ENCODE measurements at places on chromosomes 7 and 10.

GRCh38 chr10:62813981-62814380 is 2.2 kb downstream of the EGR2 start:
- no peak for DNase-seq

DNA sequence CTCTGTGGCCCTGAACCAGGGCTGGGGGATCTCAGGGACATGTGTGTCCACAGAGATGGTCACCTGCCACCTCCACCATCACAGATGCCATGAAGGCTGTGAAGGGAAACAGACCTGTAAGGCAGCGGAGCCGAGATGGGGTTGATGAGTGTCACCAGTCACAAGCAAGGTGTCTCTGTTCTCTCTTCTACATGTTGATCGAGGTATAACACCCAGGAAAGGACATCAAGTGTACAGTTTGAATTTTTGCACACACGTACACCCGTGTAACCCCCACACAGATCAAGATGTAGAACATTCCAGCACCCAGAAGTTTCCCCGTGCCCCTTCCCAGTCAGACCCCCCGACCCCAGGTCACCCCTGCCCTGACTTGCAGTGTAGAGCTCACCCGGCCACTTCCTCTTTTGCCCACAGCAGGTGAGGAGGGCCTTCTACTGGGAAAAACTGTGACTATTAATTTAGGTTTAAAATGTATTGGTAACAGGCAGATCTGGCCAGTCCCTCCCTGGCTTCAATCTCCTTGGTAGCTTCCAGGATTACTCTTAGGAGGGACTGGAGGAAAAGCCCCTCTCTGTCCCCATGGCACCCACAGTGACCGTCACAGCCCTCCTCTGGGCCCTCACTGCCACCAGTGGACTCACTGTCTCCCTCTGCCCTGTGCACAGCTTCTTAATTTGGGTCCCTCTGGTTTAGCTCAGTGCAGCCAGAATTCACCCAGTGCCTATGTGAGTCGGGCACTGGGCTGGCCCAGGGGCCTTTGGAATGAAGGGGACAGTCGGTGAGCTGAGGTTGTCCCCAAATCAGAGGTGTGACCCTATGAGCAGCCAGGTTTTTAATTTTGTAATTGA is 108.2 kb downstream of the LHPP start:
- no peak for DNase-seq

- DNase-seq, result no peak
Measured at GRCh38 chr7:154569916-154570315, 433.0 kb downstream of the PAXIP1 start.

DNA sequence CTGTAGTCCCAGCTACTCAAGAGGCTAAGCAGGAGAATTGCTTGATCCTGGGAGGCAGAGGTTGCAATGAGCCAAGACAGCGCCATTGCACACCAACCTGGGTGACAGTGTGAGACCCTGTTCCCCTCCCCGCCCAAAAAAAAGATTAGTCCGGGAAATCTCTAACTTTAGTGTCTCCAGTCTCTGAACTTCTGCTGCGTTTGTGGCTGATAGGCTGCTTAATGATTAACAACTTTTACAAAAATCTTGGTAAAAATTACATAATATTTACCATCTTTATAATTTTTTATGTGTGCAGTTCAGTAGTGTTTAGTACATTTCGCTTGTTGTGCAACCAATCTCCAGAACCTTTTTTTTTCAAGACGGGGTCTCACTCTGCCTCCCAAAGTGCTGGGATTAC is 9.7 kb upstream of the PLAU start:
- DNase-seq, result no peak

DNA sequence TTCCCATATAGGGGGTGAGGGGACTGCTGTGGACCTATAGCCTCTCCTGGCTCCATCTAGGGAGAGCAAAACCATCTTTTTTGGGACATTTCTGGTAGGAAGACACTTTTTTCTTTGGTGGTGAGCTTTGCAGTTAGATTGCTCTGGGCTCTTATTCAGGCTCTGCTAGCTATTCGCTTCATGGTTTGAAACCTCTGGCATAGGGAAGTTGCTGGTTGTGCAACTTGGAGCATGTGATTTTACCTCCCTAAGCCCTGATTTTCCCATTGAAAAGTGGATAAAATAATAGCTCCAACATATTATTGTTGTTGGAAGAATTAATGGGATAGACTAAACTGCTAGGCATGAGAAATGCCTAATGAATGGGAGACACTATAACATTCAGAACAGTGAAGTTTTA is 69.6 kb downstream of the CYP26A1 start:
- no peak for DNase-seq

GRCh38 chr10:62647375-62648092 is 157.0 kb upstream of the ADO start:
- DNase-seq, result no peak
